ENCODE measurements at places on chromosomes 5 and 9.
A peak's percentile ranks its signal among the peaks of the same experiment; 100 is the strongest.

GRCh38 chr5:172104021-172104420 is 84.0 kb downstream of the STK10 start:
- DNase-seq: no peak

GRCh38 chr9:136119061-136119882 is 597 bp upstream of the TMEM250 start:
- no peak for DNase-seq

- DNase-seq: no peak
Observed at GRCh38 chr5:108818613-108819272, 71.0 kb downstream of the FER start.

- DNase-seq: peak; percentile 35
Observed at GRCh38 chr5:137563301-137563645, 64.1 kb upstream of the SPOCK1 start.

DNA sequence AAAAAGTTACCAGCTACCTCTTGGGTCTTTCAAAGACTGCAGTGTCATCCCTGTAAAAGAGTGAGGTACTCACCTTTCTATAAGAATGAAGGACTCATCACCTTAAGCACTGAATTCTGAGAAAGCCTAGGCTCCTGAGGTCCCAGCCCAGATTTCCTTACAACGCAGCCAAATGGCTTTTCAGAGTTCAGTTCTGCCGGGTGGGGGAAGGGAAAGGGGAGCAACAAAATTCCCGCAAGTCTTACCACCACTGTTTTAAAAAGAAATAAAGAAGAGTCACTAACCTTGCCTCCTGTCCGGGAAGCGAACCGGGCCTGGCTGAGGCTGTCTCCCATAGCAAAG is 373 bp downstream of the ADAMTS12 start:
- no peak for DNase-seq

GRCh38 chr9:73667749-73668148 is 516.1 kb downstream of the ANXA1 start:
- DNase-seq: no peak

- DNase-seq: no peak
Observed at GRCh38 chr5:159439002-159439401, 108.7 kb upstream of the IL12B start.

DNA sequence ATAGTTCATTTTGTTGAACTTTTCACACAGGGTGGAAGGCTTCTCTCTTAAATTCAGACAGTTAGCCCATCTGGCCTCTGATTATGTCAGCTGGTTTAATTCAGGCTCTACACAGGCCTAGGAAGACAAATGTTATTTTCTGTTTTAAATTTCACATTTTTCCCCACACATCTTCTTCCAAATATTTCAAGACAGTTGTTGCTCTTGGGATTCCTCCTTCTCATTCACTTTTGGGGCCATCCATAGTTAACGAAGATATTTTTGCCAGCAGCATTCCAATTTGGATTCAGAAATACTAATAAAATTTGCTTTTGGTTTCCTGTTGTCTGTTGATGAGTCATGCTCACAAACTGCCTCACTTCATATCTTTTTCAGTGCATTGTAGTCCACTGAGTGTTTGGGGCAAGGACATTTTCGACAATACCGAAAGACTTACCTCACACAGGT is 475.4 kb downstream of the DMAC1 start:
- DNase-seq: no peak
